ENCODE measurements at places on chromosomes 16 and 17.

DNA sequence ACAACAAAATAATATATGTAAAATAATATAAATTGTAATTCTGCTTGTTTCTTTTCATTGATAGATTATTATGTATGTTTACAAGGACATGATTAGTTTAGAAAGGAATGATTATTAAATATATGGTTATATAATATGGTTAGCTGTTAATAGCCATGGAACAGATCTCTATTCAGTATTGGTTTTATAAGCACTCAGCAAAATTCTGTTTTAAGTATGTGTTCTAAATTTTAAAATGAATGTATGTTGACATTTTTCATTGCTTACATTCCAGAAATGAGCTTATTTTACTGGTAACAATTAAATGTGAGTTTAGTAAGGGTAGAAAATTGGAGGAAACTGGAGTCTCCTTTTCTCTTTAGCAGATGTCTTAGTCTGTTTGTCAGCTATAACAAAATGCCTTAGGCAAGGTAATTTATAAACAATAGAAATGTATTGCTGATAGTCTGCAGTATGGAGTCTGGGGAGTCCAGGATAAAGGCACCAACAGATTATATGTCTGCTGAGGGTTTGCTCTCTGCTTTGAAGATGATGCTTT lies 45.4 kb downstream of the NFAT5 start:
- no peak for DNase-seq

DNA sequence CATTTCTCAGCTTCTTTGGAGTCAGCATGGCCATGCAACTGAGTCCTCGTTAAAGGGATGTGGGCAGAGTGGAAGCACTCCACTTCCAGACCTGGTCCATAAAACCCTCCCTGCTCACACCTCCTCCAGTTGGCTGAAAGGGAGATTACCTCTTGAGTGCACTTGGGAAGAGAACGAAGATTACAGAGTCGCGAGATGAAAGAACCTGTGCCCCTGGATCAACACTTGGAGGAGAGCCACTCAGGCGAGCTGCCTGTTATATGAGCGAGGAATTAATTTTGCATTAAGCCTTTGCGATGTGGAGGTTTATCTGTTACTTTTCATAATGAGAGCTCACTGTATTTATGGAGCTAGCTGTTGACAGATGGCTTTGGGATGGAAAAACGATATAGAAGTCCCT lies 147.9 kb downstream of the MAF start:
- DNase-seq: no peak

GRCh38 chr16:30526137-30526822 lies at the start of gene ZNF768:
ZNF768 (minus strand) TSS chr16:30526566; CDS start chr16:30526413, 153 bp downstream.
- DNase-seq: no peak

- no peak for DNase-seq
These were observed 42.6 kb downstream of the GDE1 start for GRCh38 chr16:19479302-19479721.

- no peak for DNase-seq
These were observed 18.8 kb downstream of the CA5A start for GRCh38 chr16:87917503-87917902.

- no peak for DNase-seq
These were observed 14.7 kb downstream of the C17orf67 start for GRCh38 chr17:56819030-56819429.

GRCh38 chr16:81723098-81723723 lies 55.9 kb upstream of the PLCG2 start:
- no peak for DNase-seq

GRCh38 chr16:6558661-6559060 lies 774.0 kb upstream of the RBFOX1 start:
- DNase-seq: no peak

DNA sequence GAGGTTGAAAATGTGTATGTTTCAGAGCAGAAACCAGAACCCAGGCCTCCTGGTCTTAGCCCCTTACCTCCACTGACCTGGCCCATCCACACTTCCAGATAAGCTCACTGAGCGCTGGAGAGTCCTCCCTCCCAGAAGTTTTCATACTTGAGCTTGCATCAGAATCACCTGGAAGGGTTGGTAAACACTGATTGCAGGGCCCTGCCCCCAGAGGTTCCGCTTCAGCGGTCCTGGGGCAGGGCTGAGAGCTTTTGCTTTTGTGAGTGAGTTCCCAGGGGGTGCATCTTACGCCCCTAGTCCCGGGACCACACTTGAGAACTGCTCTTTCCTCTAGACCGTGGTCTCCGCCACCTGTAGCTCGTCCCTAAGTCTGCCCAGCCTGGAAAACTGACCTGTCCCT lies 20.6 kb downstream of the TTYH2 start:
- no peak for DNase-seq

DNA sequence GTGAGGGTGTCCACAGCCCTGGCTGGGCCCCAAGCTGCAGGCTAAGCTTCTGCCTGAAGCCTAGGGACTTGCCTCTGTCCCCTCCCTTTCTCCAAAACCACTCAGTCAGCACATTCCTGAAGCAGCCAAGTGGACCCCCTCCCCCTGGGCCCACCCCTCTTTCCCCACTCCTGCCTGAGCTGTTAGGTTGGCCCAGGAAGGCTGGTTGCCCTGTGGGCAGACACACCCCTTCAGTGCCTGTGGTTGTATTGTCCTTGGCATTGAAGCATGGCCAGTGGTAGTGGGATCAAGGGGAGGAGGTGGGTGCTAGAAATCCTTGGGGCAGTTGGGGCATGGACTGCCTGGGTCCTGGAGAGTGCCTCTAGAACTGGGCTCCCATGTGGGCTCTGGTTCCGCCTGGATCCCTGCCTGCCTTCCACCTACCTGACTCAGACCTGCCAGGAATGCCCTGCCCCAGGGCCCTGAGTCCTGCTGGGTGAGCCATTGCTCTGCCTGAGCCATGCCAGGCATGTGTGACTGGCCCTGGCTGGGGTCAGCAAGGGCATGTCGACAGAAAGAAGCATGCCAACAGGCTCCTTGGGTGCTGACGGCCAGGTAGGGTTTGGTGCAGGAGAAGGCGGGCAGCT lies 2.1 kb downstream of the TRAF4 start:
- no peak for DNase-seq

- DNase-seq: no peak
These were observed 570.0 kb upstream of the CDH5 start for GRCh38 chr16:65796481-65796880.

GRCh38 chr16:3492356-3492755 lies 2.9 kb downstream of the C16orf90 start:
- DNase-seq: no peak

GRCh38 chr17:50944054-50944901 lies 78.1 kb upstream of the TOB1 start:
- no peak for DNase-seq
